Islet precursor cell (in vitro differentiated cells): ENCODE measurements at places on chromosomes 6 and 20.
A peak's percentile ranks its signal among the peaks of the same experiment; 100 is the strongest.

DNA sequence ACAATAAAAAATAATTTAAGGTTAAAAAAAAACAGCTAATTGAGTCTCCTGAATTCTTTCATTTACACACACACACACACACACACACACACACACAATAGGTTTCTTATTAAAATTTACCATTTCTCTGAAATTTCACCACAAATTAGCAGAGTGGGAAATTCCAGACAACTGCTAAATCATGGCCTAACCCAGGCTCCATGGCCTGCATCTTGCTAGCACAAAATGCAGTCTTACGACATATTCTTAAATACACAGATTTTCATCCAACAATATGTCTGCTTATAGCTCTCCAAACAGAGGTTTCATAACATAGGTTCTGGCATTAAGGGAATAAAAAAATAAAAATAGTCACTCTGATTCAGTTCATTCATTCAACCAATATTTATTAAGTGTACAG, 46.9 kb downstream of the SOD2 start:
- DNase-seq: no peak

- no peak for DNase-seq
Observed at GRCh38 chr20:32397567-32398084, 39.5 kb downstream of the ASXL1 start.

DNA sequence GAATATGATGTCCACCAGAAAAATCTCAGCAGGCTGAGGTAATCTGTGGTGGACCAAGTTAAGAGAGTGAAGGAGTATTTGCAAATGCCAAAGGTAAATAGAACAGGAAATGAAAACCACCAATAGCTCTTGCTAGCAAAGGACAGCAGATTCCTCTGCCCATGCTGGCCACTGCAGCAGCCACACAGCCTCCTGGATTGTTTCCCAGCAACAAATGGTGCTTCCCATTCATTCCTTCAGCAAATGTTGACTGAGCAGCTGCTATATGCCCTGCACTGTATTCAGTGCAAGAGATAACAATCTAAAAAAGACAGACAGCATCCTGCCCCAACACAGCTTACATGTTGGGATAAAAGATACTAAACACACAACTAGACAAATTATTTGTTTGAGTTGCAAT, 11.0 kb downstream of the ROS1 start:
- DNase-seq: peak; percentile 60

- DNase-seq: peak; percentile 43
Observed at GRCh38 chr20:24566656-24567055, 97.2 kb downstream of the SYNDIG1 start.

- no peak for DNase-seq
Observed at GRCh38 chr20:48846516-48847492, 19.0 kb upstream of the PREX1 start.

- peak; percentile 81 for DNase-seq
Observed at GRCh38 chr20:57387945-57388371, 3.2 kb upstream of the RBM38 start.
